ENCODE measurements at places on chromosomes 4 and X.

DNA sequence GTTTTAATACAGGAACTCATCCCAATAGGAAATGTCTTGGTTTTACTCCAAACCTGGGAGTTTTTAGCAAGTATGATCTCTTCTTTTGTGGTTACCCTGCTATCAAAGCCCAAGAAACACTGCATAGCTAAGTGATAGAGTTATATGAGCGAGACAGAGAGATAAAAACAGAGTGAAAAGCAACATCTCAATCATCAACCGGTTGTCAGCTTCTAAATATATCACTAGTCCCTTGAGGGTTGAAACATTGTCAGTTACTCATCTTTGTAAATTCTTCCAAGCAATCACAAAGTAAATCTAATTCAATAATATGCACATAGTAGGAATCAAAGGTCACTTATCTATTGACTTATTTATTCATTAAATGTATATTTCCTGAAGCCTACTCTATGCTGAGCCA is 483.9 kb downstream of the IDS start:
- no peak for DNase-seq

- DNase-seq = no peak
Observed at GRCh38 chr4:38132843-38133662, 172.9 kb downstream of the PTTG2 start.

GRCh38 chrX:126456136-126456535 is 96.5 kb downstream of the DCAF12L1 start:
- DNase-seq = no peak

DNA sequence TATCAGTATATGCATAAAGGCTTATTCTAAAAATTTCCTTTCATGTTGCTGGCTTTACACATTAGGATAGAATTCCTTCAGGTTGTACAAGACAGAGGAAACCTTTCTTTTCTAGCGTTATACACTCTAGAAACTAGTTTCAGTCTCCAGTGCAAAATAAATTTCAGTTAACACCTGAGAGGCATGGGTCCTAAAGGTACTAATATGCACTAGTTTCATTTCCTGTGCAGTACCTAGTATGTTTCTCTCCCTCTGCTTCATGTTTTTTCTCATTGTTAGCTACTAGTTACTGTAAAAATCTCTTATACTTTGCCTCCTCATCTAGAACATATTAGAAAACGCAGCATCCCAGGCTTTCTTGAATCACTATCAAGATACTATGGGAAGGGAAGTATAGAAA is 54.0 kb downstream of the SNX25 start:
- no peak for DNase-seq

- no peak for DNase-seq
Observed at GRCh38 chr4:88753658-88754571, 56.3 kb upstream of the NAP1L5 start.

- no peak for DNase-seq
Observed at GRCh38 chrX:30679369-30679768, 26.1 kb downstream of the GK start.

- DNase-seq = no peak
Observed at GRCh38 chrX:119917877-119918276, 22.2 kb downstream of the AKAP14 start.

DNA sequence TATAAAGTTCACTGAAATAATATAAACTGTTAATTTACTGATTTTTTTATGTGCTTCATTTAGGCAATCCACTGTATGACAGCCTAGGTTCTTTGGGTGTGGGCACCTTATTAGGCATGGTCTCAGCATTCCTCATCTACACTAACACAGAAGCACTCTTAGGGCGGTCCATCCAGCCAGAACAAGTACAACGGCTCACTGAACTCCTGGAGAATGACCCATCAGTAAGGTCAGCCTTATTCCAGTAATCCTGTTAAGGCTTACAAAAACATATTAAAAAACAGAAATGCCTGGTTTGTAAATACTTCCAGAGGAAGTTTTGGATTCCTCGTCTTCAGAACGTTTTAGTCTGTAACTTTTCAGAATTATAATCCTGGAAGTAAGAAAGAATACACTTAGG is 80.1 kb downstream of the SLC30A9 start:
- no peak for DNase-seq

DNA sequence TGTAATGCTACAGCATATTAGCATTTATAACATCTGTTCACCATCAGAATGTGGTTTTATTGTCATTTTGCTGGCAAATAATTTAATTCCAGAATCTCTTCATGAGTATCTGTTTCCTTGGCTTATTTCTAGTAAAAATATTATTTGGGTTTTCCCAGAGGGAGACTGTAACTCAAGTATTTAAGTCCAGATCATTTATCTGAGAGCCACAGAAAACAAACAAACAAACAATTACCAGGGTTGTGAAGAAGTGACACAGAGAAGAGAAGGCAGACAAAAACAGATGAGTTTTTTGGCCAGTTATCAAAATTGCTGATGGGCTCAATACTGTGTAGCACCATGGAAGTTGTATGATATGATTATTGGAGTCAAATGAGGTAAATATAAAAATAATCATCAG is 515.1 kb downstream of the TECRL start:
- DNase-seq = no peak

GRCh38 chr4:90769251-90769650 is 642.1 kb downstream of the CCSER1 start:
- no peak for DNase-seq

- no peak for DNase-seq
Observed at GRCh38 chrX:24485323-24485722, 20.2 kb downstream of the PDK3 start.

GRCh38 chrX:121987163-121987562 is 939.8 kb downstream of the GLUD2 start:
- DNase-seq = no peak

DNA sequence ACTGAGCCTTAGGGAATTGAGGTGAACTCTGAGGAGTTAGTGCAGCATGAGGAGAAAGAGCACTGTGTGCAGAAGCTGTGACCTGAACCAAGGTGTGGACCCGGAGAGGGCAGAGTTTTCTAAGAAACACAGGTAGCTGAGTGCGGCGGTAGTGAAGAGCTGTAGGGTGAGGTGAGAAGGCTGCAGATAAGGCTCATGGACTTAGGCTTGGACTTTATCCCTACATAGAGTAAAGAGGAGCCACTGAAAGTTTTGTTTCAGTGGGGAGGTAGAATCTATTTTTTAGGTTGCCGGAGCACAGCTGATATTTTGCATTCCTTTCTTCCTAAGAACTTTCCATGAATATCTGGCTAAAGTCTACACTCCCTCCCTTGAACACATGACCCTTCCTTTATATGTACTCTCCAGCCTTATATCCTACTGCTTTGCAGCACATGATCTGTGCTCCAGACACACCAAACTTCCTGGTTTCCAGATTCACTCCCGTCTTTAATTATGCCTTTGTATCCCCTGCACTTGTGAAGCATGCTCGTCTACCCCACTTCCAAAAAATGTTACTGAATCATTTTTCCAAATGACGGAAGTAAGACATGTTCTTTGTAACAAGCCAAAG is 10.6 kb upstream of the PGRMC2 start:
- no peak for DNase-seq

- no peak for DNase-seq
Observed at GRCh38 chr4:71941001-71941400, 90.8 kb upstream of the NPFFR2 start.

DNA sequence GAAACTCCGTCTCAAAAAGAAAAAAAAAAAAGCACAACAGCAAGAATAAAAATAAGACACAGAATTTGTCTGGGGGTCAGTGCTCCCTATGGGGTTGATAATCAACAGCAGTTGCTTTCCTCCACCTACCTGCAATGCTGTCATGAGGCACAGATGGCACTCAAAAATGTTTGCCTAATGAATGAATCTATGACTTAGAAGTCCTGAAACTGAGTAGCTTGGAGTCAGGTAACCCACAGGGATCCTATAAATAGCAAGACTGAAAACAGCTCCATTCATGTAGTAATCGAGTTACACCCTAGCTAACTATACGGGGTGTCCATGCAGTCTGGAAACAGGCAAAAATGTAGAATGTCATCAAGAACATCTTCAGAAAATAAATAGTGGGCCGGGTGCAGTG is 19.8 kb upstream of the DDX3X start:
- no peak for DNase-seq

GRCh38 chr4:106339431-106339830 is 23.1 kb downstream of the AIMP1 start:
- DNase-seq = no peak

GRCh38 chr4:79650217-79650616 is 242.2 kb upstream of the GK2 start:
- DNase-seq = no peak

- DNase-seq = no peak
Observed at GRCh38 chrX:73266766-73267165, 52.1 kb upstream of the NAP1L2 start.

DNA sequence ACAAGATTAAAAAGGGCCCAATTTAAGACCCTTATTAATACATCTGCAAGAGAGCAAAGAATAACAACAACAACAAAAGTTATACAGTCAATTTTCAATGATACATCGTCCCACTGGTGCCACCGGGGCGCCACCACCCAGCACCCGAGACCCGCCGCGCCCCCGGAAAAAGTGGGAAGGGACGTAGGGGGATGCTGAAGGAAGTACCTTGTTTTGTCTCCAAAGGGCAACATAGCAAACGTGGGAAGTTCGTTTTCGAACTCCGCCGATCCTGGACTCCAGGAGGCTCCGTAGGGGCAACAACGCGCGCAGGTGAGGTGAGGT is 1.7 kb downstream of the PDE5A start:
- no peak for DNase-seq
